ENCODE measurements at places on chromosomes 12 and 14.

GRCh38 chr14:105421723-105422615, 2.3 kb downstream of the MTA1 start:
- DNase-seq: no peak

GRCh38 chr12:25245491-25245890, 5.2 kb downstream of the KRAS start:
- DNase-seq: no peak

DNA sequence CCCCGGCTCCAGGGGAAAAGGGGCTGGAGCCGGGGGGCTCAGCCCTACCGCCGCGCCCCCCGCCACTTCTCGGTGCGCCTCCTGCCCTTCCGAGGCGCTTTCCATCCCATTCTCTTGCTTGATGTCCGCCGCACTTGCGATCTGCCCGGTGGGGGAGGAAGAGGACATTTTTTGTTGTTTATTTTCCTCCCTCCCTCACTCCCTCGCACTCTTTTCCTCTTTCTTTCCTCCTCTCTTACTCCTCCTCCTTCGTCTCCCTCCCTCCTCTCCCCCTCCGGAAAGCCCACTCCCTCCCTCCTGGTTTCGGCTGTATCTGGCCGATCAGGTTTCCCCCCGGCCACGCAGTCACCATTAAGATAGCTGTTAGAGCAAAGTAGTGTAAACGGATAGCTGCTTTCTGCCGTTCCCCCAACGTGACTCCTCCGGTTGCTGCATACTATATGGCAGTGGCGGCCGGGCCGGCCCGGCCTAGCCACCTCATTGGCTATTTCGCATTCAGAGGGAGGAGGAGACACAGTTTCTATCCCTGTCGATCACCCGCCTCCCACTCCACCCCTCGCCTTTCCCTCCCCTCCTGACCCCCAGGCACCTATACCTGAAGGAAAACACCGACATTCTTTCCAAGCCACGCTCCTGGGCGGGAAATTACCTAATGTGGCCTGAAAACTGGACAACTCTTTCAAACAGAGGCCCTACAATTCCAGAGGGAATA, at the start of gene SIX4:
SIX4 (minus strand) TSS at position 445 of the 712 bp plus-strand sequence; CDS start at position 168, 277 bp downstream.
- peak; percentile 99 for DNase-seq

GRCh38 chr12:19191563-19191962, 62.0 kb downstream of the PLEKHA5 start:
- no peak for DNase-seq

- no peak for DNase-seq
These were observed 1.7 kb upstream of the NOS1 start for GRCh38 chr12:117363056-117363662.

- no peak for DNase-seq
These were observed 78.5 kb downstream of the DICER1 start for GRCh38 chr14:95078867-95079266.

DNA sequence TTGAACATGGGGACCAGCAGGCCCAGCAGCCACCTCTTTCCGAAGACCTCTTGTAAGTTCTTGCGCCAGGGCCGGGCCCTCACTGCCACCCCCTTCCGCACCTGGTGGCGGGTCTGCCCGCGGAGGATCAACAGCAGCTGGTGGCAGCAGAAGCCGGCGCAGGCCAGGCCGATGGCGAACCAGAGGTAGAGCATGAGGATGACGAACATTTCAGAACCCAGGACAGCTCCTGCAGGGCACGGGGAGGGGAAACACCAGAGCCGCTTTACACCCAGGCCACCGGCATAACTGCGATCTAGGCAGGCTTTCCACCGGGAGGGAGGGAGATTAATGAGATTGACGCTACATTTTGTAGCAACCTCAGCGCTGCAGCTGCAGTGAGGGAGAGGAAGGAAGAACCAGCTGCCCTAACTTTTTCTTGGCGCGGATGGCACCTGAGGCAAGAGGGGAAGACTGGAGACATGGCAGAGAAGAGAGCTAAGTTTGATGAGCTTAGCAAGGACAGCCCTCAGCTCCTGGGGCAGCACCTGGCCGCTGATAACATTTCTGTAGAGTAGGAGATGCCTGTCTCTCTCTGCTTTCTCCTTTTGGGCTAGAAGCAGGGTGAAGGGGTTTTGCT, 7.8 kb downstream of the ZDHHC22 start:
- no peak for DNase-seq

GRCh38 chr12:14905269-14906004, 19.8 kb upstream of the MGP start:
- DNase-seq: no peak

DNA sequence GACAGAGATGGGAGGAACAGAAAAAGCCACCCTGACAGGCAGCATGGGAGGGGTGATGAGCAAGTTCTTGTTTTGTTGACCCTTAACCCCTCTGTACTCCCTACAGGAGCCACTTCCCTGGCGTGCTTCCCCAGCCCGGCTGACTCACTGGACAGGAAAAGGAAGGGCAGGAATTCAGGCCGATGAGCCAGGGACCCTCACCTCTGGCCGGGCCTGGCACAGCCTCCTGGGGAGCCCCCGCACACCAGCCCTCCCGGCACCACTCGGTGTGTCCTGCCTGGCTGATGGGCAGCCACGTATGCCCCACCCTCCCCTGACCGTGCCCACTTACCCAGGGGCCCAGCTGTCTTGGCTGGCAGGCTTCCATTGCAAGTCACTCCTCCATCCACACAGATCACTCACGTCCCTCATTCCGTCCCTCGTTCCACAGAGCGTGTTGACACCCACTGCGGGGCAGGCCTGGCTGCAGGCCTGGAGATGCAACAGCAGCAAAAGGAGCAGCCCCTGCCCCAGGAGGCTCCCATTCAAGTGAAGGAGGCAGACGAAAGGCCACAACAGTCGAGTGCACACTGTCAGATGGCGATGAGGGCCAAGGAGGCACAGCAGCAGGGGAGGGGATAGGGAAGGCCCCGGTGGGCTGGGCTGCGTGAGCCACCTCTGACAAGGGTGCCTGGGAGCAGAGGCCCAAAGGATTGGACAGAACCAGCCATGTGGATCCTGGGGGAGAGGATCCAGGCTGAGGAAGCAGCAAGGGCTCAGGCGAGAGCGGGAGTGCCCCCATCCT, 19.7 kb upstream of the CD9 start:
- no peak for DNase-seq

DNA sequence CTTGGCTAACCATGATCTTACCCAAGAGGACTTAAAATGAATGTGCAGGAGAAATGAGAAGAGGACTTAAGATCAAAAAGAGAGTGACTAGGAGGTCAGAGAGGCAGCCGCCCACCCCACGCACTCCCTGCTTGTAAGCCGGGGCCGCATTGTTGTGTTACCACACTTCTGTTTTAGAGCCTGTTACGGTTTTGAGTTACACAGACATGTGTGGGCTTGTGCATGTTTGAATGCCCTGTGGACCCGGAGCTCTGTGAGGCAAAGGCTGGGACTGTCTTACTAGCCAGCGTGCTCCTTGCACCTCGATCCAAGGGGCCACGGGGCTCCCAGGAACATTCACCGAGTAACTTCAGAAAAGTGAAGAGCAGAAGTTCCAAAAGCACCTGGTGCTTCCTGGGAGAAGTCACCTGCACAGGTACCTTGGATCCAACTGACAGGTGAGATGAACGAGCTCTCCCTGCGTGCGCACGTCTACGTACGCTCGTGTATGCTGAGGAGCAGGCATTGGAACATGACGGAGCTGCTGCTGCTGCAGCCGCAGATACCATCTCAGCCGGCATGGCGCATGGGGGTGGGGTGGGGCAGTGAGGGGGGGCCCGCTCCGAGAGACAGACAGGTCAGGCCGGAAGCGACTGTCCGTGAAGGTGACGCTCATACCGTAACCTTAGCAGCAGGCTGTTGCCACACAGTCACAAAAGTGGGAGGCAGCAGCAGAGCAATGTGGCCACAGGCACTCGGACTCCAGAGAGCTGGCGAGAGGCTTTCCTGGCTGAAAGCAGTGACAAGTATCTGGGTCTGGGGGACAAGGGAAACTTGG, 23.7 kb downstream of the SFSWAP start:
- DNase-seq: no peak
